Activated naive CD8-positive, alpha-beta T cell treated with anti-CD3 and anti-CD28 coated beads, Interleukin-2, amount 50 U/mL, for 24 hours (primary cell): ENCODE measurements at places on chromosomes 3 and 15.
A peak's percentile ranks its signal among the peaks of the same experiment; 100 is the strongest.

GRCh38 chr3:196883361-196883760 lies 15.6 kb downstream of the SENP5 start:
- DNase-seq: no peak

DNA sequence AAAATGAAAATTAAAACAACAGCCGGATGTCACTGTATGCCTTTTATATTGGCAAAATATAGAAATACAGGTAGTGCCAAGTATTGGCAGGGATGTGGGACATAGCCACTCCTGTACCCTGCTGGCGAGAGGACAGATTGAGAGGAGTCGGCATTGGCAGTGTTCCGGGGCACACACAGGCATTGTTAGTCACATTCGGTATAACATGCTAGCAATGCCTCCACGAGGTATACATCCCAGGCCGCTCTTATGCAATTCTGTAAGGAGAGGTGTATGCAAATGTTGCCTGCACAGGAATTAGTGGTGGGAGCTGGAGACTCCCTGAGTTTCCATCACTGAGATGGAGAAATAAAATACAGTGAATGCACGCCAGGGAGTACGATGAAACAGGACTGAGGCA lies 99.4 kb upstream of the DLG1 start:
- no peak for DNase-seq

DNA sequence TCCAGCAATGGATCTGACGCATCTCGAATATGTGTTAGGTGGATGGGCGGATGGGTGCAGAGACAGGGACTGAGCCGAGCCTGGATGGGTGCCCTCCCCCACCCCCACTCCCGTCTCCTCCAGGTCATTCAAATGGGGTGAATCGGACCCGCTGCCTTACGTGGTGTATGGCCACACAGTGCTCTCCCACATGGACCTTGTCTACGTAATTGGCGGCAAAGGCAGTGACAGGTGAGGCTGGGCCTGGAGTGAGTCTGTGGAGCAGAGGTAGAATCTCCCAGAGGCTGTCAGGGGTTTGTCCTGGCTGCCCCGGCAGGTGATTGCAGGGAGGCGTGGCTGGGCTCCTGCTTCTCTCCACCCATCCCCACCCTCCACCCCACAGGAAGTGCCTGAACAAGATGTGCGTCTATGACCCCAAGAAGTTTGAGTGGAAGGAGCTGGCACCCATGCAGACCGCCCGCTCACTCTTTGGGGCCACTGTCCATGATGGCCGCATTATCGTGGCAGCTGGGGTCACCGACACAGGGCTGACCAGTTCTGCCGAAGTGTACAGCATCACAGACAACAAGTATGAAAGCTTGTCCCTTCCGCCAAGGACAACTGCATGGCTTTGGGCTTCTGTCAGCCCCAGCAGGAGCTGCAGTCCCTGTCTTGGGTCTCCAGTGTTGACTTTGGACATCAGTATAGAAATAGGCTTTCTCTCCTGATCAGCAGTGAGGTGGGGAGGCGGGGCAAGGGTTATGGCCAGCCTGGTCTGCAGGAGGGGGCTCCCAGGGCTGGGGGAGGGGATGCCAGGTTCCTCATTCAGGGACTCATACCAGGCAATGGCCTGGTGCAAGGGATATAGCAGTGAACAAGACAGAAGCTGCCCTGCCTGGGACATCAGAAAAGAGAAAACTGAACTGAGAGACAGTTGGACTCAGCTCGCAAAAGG lies 3.4 kb downstream of the KLHL40 start:
- DNase-seq: no peak

DNA sequence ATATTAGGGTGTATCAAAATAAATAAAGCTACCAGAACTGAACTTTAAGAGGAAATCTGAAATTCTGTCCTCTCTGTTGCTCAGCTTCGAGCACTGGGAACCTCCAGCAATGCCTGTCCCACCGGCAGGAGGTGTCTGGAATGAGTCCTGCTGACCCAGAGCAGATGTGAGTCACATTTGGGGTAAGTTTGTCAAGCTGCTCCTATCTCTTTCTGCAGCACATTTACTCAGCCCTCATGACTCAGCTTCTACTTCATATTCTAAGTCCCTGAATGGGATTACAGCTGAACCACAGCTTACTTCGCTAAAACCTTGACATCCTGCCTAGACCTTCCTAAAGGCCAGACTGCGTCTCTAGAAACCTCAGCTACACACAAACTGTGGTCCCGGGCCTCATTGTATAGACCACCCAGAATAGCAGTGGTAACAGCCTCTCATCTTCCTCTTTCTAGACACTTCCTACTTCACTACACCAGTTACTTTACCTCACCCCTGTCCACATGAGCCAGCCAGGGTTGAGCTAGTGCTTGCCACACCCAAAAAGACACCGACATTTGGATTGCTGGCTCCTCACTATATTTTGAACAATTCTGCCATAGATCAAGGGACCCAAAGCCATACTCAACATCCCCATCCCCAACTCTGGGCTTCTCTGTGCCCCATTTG lies 109.6 kb upstream of the TMCO5A start:
- no peak for DNase-seq

DNA sequence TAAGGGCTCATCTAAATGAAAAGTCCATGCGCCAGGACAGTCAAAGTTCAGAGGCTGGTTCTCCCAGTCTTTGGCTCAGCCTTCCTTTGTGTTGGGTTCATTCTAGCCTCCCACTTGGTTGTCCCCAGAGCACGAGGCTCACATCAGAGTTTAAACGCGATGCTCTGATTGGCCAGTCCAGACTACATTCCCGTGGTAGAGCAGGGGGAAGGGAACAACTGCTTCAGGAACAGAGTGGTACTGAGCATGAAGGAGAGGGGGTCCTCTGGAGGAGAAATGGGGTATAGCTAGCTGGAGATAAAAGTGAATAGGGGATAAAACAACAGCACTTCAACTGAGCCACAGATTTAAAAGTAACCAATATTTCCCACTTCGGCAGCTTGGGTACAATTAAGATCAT lies 32.2 kb downstream of the ANAPC13 start:
- no peak for DNase-seq

- DNase-seq: no peak
Observed at GRCh38 chr3:8529181-8529637, 27.6 kb downstream of the LMCD1 start.

GRCh38 chr3:142645236-142645793 lies 49.1 kb downstream of the PLS1 start:
- no peak for DNase-seq

GRCh38 chr3:54547051-54547450 lies 380.8 kb downstream of the LRTM1 start:
- DNase-seq: no peak

DNA sequence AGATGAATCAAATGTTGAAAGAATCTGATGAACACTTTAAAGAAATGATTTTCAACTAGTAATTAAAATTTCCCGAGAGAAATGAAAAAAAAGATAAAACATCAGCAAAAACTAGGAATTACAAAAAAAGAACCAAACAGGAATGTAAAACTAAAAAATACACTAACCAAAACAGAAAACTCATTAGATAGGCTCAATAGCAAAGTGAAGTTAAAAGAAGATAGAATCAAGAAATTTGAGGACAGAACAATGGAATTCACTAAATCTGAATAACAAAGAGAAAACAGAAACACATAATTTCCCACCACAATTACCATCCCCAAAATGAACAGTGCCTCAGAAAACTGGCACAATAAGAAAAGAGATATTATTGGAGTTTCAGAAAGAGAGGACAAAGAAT lies 290.1 kb upstream of the CNTN4 start:
- no peak for DNase-seq

GRCh38 chr3:172201870-172202236 lies 162.5 kb downstream of the FNDC3B start:
- no peak for DNase-seq

GRCh38 chr3:165854696-165855095 lies 17.5 kb upstream of the BCHE start:
- no peak for DNase-seq

GRCh38 chr3:115148142-115148790 lies 1.2 kb upstream of the ZBTB20 start:
- no peak for DNase-seq

- no peak for DNase-seq
Observed at GRCh38 chr3:31833391-31834190, 147.5 kb downstream of the OSBPL10 start.

DNA sequence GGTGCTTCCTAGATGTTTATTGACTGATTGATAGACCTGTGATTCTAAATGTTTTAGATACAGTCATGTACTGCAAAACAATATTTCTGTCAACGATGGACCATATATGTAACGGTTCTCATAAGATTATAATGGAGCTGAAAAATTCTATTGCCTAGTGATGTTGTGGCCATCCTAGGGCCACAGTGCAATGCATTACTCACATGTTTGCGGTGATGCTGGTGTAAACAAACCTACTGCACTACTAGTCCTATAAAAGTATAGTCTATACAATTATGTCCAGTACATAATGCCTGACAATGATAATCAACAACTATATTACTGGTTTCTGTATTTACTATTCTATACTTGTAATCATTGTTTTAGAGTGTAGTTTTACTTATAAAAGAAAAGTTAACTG lies 46.8 kb downstream of the CHST2 start:
- DNase-seq: no peak

GRCh38 chr3:129892857-129893580 lies 492 bp downstream of the TMCC1 start:
- peak; percentile 71 for DNase-seq

- peak; percentile 57 for DNase-seq
Observed at GRCh38 chr3:51389423-51390183, 1.5 kb upstream of the RBM15B start.

DNA sequence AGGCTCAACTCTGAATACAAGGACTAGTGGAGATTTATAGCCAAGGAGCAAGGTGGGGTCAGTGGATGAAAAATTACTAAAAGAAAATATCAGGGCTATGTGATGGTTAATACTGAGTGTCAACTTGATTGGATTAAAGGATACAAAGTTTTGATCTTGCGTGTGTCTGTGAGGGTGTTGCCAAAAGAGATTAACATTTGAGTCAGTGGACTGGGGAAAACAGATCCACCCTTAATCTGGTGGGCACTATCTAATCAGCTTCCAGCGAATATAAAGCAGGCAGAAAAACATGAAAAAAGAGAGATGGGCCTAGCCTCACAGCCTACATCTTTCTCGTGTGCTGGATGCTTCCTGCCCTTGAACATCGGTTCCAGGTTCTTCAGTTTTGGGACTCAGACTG lies 14.4 kb upstream of the SENP7 start:
- no peak for DNase-seq

GRCh38 chr3:62249484-62249776 lies 123.9 kb downstream of the FEZF2 start:
- DNase-seq: no peak

- DNase-seq: no peak
Observed at GRCh38 chr3:135310317-135310716, 515.3 kb downstream of the EPHB1 start.

DNA sequence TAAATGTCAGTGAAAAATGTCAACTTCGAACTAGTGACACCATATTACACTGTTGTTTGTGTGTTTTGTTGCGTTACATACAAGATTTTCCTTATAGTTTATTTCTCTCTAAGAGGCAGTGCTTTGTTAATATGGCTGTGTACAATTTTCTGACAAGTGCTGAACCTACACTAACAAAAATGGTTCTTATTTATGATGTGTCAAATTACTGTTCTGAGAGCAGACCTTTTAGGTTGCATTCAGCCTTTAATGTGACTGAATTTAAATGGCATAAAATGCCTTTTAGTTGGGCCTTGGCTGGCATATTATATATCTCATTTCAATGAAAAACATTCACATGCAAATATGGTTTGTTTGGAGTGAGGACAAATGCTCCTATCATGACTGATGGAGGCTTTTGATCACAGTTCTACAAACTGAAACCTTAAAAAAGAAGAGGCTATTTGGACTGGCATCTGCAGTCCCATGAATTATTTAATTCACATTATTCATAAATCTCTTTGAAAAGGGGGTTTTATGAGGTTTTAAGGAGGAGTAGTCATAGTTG lies 750.6 kb downstream of the CADM2 start:
- no peak for DNase-seq
